ENCODE measurements at places on chromosomes 1 and 21. TPM values are rescaled to one million over a fixed set of nuclear protein-coding genes. Genes with fewer than 3 reads are reported as not detected.

- no peak for DNase-seq
These were observed 1.2 kb downstream of the KRTAP10-4 start for GRCh38 chr21:44574457-44575306.

GRCh38 chr1:158818975-158819431, 12.1 kb upstream of the MNDA start:
- DNase-seq: no peak

- DNase-seq: no peak
These were observed 634.8 kb downstream of the KCNT2 start for GRCh38 chr1:195973311-195973904.

DNA sequence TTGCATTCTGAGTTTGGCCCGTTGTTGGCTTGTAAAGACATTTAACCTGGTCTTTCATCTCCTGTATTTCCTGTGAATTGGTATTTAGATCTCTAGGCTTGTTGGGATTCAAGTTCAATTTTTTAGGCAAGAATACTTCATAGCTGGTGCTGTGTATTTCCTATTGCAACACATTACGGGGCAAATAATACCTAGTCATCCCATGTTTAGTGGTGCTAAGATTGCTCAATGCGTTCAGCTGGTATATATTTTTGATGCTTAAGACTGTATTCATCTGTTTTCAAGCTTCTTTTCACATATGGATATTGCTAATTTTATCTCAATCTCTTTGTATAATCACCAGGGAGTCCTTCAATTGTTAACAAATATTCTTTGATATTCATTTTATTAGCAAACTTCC, 87.5 kb upstream of the ZBTB18 start:
- no peak for DNase-seq

DNA sequence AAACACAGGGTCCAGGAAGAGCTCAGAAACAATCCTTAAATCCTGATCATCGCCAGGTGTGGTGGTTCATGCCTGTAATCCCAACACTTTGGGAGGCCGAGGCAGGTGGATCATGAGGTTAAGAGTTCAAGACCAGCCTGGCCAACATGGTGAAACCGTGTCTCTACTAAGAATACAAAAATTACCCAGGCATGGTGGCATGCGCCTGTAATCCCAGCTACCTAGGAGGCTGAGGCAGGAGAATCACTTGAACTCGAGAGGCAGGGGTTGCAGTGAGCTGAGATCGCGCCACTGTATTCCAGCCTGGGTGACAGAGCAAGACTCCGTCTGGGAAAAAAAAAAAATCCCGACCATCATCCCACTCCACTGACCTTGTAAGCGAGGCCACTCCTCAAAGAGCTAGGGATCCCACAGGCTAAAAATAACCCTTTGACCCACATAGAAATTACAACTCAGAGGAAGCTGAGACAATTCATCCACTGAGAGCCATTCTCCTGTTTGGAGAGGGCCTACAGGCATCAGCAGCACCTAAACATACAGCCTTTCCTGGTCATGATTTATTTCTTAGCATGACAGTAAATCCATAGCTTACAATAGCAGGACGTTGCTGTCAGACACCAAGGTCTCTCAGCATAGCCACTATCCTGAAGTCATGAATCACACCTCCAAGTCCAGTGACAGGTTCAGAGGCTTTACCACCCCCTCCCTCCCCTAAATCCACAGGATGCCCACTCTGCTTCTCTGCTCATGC, 66.7 kb downstream of the TGFBR3 start:
- no peak for DNase-seq

DNA sequence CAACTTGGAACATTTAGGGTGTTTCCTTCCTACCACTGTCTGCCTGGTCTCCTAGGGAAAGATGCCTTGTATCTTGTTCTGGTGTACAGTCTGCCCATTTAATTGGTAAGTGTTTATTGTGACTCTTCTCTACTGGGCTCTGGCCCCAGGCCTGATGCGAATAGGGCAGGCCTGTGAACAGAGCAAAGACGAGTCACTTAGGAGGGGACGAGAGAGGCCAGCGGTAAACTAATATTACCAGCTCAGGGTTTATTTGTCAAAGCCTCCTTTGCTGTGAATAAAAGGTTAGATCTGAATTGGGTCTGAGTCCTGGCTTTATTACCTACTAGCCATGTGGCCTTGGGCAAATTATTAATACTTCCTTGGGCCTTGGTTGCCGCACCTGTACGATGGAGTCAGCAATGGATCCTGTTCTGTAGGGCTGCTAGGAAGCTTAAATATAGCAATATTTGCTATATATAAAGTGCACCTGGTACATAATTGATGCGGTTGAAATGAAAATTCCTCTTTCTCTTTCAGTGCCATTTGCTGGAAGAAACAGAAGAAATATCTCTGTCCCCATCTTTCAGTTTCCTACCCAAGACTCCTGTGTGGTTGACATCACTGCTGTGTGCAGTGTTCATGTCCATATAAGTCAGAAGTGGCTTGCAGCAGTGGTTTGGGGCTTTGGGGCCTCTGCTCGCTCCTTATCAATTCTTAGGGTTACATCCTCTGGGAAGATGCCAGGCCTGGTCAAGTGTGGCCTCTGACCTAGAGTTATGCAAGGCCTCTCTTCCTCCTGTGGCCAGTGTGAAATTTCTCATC, 32.4 kb downstream of the MAPKAPK2 start:
- DNase-seq: no peak

DNA sequence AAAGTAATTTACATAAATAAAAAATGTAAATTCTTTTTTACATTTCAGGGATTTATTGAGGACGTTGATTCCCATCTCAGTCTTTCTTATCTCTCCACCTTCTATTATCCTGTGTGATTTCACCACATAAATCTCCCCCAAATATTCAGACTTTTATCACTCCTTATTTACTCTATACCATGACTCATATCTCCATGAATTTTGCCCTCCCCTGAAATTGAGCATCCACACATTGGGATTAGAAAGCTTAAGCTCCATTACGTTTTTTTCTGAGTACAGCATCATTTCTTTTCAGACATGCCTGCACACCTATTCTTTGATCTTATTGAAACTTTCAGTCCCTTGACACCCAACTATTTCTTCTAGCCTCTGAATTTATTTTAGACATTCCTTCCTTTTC, 111.2 kb downstream of the IFI44 start:
- no peak for DNase-seq

The RPE65 gene
- total RNA-seq: not detected

The GRHL3 gene
- total RNA-seq: 2.0 TPM

The NUDC gene
- total RNA-seq: 61.6 TPM

Data from activated T-cell treated with anti-CD3 and anti-CD28 coated beads, Interleukin-2, amount 50 U/mL, for 72 hours (primary cell).